Activated CD4-positive, CD25-positive, alpha-beta regulatory T cell treated with anti-CD3 and anti-CD28 coated beads, Interleukin-2, amount 50 U/mL, for 72 hours (primary cell): ENCODE measurements at places on chromosomes 3 and 15.

- no peak for DNase-seq
These were observed 20.9 kb downstream of the SLC2A2 start for GRCh38 chr3:171005648-171006047.

DNA sequence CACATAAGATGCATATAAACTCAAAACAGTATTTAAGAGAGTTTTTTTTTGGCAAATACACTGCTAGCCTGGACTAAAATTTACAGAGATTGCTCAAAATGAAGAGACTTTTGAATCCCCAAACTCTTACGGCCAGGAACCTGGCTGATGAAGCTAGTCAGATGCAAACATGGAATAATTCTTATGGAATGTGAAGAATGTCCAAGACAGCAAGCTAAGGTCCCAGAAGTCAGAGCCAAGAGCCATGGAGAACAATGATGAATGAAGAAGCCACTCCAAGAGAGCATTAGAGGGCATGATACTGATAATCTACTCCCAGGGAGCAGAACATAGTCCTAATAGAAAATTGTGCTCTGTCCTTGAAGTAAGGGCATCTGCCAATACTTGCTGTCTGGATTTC, 705.5 kb downstream of the DIPK2A start:
- DNase-seq, result no peak

GRCh38 chr15:36912311-36912712, 188.0 kb downstream of the MEIS2 start:
- DNase-seq, result no peak

DNA sequence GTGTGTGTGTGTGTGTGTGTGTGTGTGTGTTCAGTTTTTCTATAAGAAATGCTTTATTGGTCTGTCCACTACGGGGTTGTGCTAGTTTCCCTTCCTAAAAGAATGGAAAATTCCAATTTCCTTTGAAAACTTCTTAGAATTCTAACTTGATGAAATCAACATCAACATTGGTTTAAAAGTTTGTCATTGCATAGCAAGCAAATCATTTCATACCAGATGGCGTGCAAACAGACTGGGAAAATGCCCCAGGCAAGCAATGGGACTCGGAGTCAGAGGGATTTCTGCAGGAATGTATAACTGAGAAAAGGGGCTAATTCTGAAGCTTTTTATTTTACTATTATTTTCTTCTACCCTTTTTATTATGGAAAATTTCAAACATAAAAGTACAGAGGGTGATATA, 13.1 kb upstream of the DYNC1LI1 start:
- DNase-seq, result no peak

GRCh38 chr3:9686050-9686550, 17.5 kb upstream of the CPNE9 start:
- no peak for DNase-seq

GRCh38 chr15:101689901-101690300, 34.4 kb downstream of the TARS3 start:
- DNase-seq, result no peak
